ENCODE measurements at places on chromosomes 16 and 17.

- DNase-seq, result no peak
Measured at GRCh38 chr16:73064994-73065545, 17.1 kb upstream of the ZFHX3 start.

- DNase-seq, result peak; percentile 46
Measured at GRCh38 chr17:6639586-6640535, 650 bp downstream of the KIAA0753 start.

DNA sequence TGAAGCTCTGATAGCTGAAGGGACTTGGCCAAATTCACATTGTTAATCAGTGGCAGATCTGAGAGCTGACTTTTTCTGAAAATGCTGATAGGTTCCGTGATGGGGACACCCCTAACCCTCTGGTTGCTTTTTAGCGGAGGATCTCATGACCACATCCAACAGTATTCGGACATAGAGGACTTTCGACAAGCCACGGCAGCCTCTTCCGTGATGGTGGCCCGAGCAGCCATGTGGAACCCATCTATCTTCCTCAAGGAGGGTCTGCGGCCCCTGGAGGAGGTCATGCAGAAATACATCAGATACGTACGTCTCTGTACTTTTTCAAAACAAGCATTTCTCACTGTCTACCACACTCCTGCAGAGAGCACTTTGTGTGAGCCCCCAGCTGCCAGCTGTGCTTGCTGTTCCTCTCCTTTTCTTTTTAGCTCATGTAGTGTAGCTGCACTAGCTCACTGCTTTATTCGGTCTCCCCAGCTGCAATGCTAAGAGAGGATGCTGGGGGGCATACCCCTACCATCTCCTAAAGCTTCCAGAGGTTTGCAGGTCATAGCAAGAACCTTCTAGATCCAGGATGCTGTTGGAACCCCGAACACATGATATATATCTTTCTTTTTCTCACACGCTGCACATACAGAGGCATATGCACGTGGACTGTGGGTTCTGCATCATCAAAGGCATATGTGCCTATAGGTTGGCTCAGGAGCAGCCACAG is 14.2 kb upstream of the NFATC3 start:
- no peak for DNase-seq

DNA sequence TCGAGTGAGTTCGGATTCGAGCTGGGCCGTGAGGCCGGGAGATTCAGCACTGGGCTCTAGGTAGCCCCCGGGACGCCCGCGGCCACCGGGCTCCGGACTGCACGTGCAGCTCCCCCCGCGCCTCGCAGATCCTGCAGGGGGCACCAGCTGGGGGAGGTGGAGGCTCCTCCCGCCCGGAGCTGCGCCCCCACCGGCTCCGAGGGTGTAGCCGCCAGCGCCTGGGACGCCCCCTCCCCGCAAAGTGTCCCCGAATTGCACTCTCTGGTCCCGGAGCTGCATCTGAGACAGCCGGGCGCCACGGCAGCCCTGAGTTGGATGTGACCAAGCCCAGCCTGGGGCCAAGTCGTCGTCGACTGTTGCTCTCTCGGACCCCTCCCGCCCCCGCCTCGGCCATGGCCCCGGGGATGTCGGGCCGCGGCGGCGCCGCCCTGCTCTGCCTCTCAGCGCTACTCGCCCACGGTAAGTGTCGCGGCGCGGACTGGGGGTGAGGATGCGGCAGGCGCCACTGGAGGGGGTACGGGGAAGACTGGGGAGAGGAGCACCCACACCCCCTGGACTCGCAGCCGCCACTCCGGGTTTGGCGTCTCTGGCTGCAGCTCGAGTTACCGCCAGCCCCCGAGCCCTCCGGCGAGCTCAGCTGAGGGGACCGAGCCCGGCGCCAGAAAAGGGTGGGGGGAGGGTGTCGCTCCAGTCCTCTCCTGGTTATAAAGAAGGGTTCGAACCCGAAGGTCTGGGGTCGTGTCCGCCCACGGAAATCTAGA is 1.5 kb downstream of the TMEM132E start:
- peak; percentile 21 for DNase-seq

DNA sequence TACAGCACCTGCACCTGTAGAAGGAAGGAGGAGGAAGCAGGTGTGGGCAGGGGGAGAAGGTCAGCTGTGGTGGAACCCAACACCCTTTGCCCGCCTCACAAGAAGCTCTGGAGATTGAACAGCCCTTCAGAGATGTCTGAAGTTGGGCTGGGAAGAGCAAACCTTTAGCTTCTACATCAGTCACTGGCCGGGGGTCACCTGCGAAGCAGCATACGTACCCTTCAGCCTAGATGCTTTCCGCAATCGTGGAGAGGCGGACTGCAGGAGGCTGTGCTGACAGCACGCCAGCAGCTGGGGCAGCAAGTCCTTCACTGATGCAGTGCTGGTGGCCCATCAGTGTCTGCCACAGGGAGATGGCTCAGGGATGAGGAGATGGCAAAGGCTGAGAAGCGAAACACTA is 5.2 kb upstream of the HS3ST3B1 start:
- no peak for DNase-seq

Data from activated naive CD4-positive, alpha-beta T cell treated with anti-CD3 and anti-CD28 coated beads, Interleukin-2, amount 50 U/mL, for 16 hours (primary cell).